Hypothalamus (tissue), 51 donors: ENCODE measurements at places on chromosomes 6 and 20.

DNA sequence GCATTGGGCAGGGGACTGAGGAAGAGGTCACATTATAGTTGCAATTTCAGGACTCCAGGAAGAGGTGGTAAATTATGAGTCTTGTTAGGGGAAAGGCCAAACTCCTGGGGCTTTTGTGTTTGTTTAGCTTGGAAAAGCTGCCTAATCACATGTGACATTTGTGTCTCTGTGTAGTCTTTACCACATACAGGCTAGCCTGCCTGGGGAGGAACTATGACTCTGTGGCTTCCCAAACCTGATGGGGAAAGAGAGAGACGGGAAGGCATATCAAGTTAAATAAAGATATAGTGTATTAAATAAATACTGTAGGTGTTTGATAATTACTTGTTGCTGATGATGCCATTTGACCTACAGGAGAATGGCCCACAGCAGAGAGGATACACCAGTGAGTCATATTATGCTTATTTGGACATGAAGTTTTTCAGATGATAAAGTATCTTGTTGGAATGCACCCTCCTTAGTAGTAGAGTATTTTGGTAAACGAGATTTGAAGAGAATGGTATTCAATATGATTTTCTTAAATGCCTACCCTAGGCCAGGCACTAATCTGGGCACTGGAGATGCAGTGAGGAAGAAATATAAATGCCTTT lies 4.0 kb downstream of the BLTP3A start:
- DNase-seq = no peak

DNA sequence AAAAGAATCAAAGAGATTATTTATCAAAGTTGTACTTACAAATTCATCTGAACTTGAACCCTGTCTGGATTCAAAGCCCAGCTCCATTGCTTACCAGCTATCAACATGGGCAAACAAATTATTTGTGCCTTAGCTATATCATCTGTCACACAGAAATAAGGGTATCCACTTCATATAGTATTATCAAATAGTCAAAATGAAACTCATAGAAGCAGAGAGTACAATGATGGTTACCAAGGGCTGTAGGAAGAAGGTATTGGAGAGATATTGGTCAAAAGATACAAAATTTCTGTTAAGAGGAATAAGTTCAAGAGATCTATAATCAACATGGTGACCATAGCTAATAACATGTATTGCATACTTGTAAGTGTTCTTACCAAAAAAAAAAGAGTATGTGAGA lies 87.8 kb upstream of the CCDC28A start:
- DNase-seq = no peak

DNA sequence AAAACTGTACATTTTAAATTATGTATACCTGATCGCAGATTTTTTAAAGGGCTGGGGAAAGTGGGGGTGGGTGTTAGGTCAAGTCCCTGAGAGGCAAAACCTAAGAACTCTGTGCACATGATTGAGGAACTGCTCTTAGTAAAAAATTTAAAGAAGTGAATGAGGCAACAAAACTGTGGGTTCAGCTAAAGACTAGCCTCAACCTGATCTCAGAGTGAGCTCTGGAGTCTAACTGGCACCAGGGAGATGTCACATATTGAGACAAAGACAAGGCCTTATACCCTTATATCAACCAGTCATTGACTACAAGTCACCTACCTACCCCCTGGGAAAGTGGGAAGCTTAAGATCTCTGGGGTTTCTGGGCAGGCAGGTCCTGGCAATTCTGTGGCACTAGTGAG lies 27.4 kb upstream of the RUNX2 start:
- no peak for DNase-seq

DNA sequence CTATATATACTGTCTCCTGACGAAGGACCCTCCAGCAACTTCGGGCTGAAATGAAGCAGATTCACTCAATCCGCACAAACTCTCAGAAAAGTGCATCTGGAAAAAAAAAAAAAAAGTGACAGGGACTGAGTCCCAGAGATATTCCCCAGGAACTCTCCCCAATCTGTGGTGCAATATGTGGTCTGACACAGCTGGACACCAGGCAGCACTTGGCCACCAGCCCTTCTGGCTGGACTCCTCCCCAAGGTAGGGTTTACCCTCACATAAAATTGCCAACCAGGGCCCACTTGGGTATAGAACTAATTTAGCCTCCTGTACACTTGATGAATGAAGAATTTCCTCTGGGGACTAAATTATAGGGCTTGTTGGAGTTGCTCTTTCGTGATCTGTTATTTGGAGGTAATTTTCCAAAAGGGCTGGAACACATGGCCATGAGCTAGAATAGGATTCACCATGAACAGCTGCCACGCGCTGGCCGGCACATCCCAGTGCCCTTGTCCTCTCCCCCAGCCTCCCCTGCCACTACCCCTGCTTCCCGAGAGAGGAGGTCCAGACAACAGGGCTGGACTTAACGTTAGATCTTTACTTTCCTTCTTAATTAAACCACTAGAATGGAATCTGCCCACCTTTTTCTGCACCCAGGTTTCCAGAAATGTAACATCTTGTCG lies 379.2 kb downstream of the BMP2 start:
- no peak for DNase-seq

- no peak for DNase-seq
Observed at GRCh38 chr6:13524801-13525508, 37.6 kb upstream of the GFOD1 start.

GRCh38 chr20:35334311-35335101 lies 42.3 kb upstream of the FAM83C start:
- DNase-seq = no peak

DNA sequence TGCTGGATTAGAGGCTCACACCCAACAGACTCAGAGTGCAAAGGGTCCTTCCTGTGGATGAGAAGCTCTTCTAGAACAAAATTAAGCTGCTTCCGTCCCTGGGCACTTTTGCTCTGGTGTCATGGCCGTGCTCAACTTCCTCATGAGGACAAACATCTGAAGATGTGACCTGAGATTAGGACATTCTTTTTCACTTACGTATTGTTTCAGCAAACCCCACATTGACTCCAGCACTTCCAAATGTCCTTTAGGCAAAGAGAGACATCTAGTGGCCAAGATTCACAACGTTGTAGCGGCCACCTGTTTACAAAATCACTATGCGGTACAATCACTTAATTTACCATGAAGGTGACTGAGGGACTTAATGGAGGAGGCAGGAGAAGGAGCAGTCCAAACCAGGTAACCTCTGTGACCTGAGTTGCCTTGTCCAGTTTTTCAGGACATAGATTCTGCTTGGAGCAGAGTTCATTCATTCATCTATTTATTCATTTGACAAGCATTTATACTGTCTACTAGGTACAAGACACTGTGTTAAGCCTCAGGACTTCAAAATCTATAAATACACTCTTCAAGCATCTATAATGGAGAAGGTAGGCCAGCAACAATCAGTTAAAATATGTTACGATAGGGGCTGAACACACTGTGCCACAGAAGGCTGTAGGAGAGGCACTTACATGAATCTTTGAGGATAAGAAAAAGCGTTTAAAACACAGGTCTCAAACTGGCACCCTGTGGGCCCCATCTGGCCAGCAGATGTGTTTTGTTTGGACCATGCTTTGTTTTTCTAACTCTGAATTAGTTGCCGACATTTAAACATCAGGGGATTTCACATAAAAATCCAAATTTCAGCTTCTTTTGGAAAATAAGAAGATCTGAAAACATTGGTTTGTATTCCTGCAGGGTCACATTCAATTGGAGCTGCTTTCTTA lies 5.6 kb upstream of the ADGRF1 start:
- peak; percentile 26 for DNase-seq

- DNase-seq = peak; percentile 17
Observed at GRCh38 chr6:34145161-34146020, 496 bp downstream of the GRM4 start.

DNA sequence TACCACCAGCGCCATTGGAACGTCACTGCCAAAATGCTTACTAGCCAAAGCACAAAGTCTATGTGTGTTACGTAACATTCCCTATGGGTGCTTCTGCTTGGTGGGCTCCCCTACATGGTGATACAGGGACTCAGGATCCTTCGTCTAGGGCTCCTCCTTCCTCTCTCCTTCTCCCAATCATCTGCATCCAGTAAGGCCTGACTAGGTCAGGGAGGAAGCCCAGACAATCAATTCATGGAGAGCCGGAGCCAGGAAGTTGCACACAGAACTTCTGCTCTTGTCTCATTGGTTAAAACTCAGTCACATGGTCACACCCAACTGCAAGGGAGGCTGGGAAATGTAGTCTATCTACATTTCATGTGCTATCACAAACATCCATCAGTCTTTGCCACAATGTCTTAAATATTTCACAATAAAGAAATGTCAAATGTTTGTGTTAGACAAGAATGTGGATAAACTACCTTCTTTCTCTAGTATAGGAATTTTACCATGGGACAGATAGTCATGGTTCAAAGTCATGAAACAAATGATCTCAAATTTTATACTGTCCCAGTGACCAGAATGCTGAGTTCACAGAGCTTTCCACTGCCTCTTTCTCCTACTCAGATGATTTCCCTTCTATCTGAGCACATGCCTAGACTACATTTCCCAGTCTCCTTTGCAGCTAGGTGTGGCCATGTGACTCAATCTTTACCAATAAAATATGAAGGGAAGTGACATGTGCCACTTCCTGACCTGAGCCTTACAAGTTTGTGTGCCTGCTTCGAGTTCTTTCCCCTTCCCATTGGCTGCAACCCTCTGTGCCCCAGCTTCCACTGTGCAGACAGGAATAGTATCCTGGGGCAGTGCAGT lies 9.3 kb upstream of the KCNK15 start:
- peak; percentile 53 for DNase-seq

GRCh38 chr6:150470960-150471665 lies 102.3 kb downstream of the IYD start:
- no peak for DNase-seq

DNA sequence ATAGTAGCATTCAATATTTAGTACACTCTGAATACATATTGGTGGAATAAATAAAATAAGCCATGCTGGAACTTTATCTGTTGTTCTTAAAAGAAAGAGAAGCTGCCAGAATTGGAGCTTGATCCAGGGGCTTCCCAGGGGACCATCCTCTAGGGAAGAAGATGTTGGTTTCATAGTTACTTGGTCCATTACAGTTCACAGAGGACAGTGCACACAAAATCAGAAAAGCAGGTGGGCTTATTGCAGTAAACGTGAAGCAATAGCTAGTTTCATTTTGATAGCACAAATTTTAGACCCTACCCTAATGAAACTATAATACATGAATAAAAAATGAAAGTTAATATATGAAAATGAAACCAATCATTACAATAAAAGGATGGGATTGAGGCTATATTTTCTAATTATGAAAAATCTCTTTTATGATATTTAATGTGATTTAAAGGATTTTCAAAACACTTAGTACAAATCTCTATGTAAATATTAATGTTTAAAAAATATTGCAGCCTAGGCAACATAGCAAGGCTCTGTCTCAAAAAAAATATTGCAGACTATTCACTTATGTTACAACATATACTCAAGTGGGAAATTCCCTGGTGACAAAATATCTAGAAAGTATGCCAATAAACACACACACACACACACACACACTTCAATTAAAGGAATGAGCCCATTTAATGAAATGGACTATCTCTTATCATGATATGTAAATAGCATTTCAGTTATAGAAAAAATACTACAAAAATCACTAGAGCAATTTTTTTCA lies 227.0 kb upstream of the MARCKS start:
- no peak for DNase-seq

DNA sequence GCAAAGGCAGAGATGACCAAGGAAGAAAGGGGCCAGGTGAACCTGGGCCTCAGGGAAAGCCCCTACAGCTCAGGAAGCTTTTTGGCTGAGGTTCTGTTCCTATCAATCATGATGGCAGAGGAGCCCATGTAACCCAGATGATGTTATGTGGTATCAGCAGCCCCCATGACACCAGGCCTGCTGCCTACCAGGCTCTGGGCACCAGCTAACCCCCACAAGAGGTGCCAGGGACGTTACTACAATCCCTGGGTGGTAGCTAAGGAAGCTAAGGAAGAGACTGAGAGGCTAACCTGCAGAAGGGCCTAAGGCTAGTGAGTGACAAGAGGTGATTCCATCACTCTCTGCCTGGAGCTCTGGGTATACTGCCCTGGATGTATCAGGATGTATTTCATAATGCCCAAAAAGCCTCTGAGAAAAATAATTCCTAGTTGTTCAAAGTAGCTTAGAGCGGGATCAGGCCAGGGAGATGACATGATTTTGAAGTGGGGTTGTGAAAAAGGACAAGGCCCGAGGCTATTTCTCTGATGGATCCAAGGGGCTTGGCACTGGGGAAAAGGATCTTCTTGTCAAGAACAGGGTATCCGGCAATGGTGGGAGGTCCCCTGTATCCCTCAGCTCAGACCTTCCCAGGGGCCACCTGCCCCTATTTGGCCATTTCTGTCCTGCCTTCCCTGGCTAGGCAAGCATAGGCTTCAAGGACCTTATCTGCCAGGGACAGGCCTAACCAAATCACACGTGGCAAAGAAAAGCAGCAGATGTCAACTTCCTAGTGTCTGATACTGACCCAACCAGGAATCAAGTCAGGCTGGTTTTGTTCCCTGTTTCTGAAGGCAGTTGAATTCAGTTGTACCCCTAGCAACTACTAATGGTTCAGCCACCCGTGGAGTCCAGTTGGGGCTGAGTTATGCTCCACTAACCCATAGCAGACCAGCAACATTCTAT lies 41.3 kb downstream of the PANK2 start:
- DNase-seq = no peak
